Fibroblast of upper back skin (primary cell): ENCODE measurements at places on chromosomes 3 and 15.

DNA sequence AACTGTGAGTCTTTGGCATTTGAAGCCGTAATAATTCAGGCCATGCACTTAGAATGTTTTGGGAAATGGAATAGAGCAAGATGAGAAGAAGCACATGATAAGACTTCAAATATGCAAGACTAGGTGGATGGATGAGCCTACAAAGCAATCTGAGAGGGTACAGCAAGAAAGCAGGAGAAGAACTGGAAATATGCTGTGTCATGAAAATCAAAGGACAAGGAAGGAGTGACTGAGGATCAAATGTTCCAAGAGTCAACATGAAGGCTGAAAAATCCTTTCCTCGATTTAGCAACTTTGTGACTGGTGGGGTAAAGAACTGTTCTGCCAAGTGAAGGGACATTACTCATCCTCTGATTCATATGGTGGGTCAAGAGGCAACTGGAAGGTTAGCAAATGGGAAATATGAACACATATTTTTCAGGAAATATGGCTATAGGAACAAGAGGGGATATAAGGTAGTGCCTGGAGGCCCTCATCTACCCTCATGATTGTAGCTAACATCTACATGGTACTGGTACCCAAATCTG lies 803.7 kb upstream of the ARRDC4 start:
- DNase-seq = no peak

GRCh38 chr3:134037168-134037567 lies 7.4 kb upstream of the SLCO2A1 start:
- DNase-seq = no peak

- no peak for DNase-seq
These were observed 374.1 kb downstream of the EFHB start for GRCh38 chr3:19559724-19560442.

DNA sequence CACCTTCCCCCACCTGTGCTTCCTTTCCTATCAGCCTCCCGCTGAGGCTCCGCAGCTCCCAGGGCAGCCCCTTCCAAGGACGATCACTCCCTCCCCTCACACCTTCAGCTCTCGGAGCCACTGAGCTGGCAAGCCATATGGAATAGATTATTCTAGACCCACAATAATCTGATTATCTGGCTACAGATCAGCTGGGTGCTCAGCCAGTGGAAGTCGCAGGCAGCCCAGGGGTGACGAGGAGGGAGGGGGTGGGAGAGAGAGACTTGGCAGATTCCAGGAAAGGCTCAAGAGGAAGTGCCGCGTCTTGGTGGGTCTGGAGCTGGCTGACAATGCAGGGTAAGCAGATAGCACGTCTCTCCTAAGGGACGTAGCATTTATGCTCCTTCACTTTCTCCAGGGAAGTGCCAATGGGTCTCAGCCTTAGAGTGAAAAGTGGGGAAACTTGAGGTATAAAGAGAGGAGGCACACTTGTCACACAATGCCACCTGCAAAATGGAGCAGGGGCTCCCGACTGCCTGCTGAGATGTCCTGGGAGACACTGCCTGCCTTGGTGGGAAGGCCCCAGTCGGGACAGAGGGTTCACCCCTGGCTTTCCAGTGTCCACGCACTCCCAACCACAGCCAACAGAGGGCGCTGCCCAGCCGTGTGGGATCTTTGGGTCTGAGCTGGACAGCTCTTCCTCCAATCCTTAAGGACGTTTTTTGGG lies 9.4 kb upstream of the MESP1 start:
- peak; percentile 73 for DNase-seq

GRCh38 chr3:69712933-69713332 lies 26.3 kb upstream of the MITF start:
- no peak for DNase-seq

- no peak for DNase-seq
These were observed 6.2 kb upstream of the ZNF774 start for GRCh38 chr15:90345857-90346256.

- DNase-seq = no peak
These were observed 121.9 kb upstream of the ARHGEF3 start for GRCh38 chr3:56923526-56924224.

- DNase-seq = no peak
These were observed 8.0 kb downstream of the FBLN2 start for GRCh38 chr3:13556917-13557316.

- no peak for DNase-seq
These were observed 85.9 kb upstream of the ZPLD1 start for GRCh38 chr3:102348904-102349303.

GRCh38 chr3:190673148-190673547 lies 159.3 kb downstream of the IL1RAP start:
- DNase-seq = peak; percentile 56

GRCh38 chr3:195752546-195753331 lies 32.0 kb downstream of the MUC20 start:
- DNase-seq = no peak

GRCh38 chr15:35696767-35697231 lies 150.8 kb upstream of the DPH6 start:
- peak; percentile 90 for DNase-seq

DNA sequence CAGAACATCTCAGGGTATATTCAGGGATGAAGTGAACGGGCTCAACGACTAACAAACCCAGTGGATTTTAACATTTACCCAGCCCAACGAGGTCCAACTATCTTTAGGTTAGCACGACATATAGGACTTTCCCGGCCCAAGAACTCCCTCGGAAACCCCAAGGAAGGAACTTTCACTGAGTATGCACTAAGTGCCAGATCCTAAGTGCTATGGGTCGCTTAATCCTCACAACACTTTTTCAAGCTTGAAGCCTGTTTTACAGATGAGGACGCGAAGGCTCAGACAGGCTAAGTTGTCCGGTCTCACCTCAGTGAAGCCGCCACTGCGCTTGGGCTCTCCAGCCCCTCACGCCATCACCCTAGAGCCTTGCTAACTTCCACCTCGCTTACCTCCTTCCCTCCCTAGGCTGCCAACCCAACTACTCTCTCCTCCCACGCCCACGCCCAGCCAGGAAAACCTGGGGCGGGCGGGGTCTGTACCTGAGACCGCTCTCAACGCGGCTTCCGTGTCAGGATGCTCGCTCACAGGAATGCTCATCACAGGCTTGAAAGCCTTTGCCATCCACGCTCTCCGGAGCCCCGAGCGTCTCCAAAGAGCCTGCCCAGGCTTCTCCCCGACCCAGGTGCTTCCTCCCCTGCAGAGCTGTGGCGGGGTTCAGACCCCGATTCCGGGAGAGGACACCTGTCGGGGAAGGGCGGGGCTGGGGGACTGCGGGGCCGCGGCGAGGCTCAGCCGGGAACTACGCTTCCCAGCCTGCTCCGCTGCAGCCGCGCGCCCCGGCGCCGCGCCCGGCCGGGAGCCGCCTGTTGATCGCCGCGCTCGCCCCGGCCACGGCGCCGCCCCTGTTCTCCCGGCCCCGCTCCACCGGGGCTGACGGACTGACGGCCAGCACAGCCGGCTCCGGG lies at the start of gene TMOD2:
TSS of gene TMOD2 (plus strand) at position 806 of the 905 bp plus-strand sequence. CDS start 14,845 bp downstream, outside the sequence.
- DNase-seq = no peak

GRCh38 chr15:49848807-49849206 lies 228.0 kb downstream of the DTWD1 start:
- no peak for DNase-seq

DNA sequence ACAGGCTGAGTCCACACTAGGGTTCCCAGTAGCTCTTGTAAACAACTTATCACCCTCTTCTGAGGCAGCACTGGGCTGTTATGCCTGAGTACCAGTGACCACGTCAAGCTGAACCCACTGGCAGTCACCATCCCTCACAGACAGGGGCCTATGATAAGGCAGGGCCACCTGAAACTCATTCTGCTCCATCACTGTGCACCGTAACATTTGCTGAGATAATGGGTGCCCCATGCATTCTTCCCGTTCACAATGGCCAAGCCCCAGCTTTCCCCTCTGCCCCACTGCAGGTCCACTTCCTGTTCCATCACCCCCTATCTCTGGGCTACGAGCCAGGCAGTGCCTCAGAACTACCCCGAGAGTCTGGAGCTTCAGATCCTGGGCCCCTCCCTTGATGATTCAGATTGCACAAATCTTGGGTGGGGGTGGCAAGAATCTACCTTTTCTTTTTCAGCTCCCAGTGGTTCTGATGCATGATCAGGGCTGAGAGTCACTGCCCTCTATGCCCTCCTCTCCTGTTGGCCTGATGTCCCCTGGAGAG lies 158.0 kb downstream of the RAB11A start:
- DNase-seq = peak; percentile 37

DNA sequence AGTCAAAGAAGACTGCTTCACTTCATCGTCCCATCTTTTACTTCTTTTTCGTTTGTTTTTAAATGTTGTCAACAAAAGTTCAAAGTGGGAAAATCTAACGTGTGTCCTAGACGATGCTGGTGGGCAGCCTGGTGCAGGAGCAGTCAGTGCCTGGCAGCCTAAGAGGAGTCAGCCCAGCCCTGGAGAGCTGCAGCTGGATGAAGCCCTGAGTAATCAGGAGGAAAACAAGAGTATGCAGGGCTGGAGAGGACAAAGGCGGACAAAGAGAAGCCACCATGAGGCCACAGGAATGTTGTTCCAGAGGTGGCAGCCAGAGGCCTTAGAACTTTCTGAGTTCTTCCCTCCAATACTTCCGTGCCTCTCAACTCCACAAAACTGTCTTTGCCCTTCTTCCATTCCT lies 5.7 kb downstream of the ADAMTS17 start:
- DNase-seq = no peak

GRCh38 chr15:30984542-30984941 lies 6.9 kb downstream of the MTMR10 start:
- no peak for DNase-seq

GRCh38 chr3:64957408-64958198 lies 269.8 kb upstream of the ADAMTS9 start:
- no peak for DNase-seq

GRCh38 chr15:73109765-73110164 lies 57.5 kb downstream of the NEO1 start:
- no peak for DNase-seq

GRCh38 chr3:112814266-112814665 lies 32.4 kb downstream of the CD200R1L start:
- peak; percentile 86 for DNase-seq
